ENCODE measurements at places on chromosomes 12 and 14.

- DNase-seq = no peak
Observed at GRCh38 chr12:8664228-8664913, 1.7 kb upstream of the MFAP5 start.

DNA sequence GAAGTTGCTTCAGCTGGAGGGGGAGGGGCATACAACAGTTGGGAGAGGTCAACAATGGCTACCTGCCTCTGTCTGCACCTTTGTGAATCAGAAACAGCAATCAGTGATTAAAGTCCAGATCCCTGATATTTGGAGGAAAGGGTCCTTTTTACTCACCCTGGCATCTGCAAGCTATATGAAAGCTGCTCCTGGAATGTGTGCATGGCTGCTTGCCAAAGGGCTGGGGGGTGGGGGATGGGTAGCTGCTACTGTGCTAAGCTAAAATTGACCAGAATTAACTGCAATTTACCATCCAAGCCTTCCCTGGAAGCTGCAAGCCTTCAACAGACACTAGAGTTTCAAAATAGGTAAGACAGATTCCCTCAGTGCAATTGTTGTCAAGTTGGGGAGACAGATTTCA, 13.5 kb upstream of the GTF2A1 start:
- DNase-seq = no peak

DNA sequence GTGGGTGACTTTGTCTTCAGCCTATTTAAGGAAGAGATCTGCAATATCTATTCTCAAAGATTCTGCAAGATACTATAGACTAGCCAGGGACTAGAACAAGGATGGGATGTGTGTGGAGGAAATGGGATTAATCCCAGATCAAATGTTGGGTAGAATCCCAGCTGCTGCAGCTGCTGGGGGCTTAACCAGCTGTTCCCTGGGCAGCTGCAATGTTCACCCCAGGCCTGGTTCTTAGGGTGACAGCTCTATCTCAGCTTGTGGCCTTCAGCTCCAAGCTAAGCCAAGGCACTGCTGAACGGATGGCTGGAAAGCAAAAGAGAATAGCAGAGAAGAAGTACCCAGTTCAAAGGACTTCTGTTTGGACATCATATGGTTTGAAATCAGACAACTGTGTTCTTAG, 10.0 kb upstream of the RHEBL1 start:
- DNase-seq = no peak

DNA sequence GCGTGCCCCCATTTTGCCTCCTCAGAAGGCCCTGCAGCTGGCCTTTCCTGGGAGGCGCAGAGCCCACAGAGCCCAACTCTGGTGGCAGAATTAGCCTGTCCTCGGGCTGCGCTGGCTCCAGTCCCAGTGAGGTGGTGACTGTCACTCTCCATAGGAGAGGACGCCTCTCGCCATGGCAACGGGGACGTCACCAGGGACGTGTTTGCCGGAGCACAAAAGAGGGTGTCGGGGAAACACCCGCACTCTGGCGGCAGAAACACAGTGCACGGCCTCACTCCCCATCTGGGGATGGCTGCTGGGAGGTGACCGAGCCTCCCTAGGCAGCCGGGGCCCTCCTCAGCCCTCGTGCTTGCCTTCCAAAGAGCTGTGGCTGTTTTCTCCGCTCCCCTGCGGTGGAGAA, 50.2 kb upstream of the NCOR2 start:
- DNase-seq = no peak

GRCh38 chr12:52952076-52952801, 3.3 kb downstream of the KRT18 start:
- no peak for DNase-seq

DNA sequence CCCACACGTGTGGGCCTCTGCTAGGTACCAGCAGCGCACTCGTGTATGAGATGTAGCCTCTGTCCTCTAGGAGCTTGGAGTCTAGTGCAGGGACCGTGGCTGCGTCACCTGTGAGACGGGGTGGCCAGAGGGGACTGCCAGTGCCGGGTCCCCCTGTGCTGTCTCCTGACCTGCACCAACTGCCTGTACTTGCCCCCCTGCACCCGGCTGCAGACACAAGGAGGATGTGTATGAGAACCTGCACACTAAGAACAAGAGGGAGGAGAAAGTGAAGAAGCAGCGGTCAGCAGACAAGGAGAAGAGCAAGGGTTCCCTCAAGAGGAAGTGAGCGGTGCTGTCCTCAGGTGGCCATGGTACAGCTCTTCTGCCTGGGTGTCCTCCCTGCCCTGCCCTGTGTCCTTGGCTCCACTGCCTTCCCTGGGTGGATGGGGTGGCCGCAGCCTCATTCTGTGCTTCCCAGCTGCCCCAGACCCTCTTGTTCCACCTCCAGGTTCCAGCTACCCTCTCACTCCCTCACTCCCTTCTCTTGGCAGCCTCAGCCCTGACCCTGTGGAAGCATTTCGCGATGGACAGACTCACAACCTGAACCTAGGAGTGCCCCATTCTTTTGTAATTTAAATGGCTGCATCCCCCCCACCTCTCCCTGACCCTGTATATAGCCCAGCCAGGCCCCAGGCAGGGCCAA, 9.6 kb downstream of the PTPN6 start:
- DNase-seq = peak; percentile 38

DNA sequence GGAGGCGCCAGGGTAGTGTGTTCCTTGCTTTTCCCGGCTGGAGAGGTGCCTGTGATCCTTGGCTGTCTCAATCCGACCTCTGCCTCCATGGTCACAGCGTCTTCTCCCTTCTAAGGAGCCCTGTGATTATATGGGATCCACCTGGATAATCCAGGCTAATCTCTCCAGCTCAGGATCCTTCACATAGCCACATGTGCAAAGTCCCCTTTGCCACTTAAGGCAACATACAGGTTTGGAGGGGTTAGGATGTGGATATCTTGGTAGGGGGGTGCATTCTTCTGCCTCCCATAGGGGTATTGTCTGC, 1.2 kb upstream of the HVCN1 start:
- DNase-seq = no peak

- no peak for DNase-seq
Observed at GRCh38 chr12:111150360-111150759, 218.5 kb downstream of the PHETA1 start.

DNA sequence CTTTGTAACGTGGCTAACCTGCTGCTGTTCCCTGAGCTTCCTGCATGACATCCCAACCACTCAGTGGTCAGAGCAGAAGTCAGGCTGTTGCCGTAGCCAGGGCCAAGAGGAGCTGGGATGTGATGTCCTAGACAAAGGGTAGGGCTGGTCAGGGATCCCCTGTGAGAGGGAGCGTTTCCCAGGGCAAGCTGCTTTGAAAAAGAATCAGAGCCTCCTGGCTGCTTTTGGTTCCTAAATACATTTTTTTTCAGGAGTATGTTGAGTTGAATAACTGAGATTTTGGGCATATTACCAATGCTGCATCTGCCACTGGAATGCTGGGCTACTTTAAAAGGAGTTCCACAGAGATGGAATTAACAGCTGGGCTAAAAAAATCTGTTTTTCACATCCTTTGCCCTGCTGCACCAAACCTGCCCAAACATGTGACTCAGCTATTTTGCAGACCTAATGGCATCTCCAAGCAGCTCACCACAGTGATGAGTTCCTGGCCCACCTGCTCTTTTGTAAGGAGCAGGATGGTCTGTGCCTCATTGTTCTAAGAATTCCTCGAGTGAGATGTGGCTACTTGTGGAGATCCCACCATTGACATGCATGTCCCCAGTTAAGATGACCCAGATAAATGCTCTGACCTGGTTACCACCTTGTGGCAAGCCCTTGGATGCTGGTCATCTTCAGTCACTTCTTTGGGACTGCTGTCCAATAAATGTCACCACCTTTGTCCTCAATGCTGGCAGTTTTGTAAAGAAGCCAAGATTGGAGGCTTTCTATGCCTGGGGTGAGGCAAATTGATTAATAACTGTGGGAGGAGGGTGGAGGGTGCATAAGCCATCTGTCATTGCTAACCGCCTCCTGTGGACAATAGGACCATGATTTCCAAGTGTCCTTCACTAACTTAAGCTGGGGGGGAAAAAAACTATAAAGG, 24.1 kb downstream of the ANKRD13A start:
- DNase-seq = peak; percentile 88

DNA sequence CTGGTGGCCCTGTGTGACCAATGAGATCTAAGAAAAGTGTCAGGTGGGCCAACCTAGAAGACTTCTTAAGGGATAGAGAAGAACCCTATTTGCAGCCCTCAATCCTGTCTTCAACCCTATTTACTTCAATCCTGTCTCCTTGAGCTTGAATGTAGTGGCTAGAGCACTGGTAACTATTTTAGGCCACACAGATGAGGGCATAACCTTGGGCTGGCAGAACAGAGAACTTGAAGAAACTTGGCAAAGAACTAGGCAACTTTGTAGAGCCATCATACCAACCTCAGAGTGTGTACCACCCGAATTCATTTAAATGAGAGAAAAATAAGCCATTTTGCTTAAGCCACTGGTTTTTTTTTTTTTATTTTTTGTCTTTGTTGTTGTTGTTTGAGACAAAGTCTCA, 94.8 kb downstream of the TMTC1 start:
- no peak for DNase-seq

DNA sequence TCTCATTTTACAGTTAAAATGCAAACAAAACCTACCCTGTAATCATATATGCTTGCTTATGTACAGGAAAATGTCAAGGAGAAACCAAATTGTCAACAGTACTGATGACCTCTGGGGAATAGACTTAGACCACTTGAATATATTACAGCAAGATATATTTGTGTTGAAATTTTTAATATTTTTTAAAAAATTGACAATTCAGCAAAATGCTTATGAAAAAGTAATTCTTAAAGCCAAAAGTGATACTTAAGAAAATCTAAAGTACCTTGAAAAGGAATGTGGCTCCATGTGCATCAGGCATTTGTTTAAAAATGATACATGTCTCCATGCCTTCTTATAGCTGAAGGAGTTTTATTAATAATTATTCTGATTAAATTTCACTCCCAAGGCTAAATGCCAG, 49.2 kb downstream of the PTPN21 start:
- DNase-seq = no peak

GRCh38 chr12:1670358-1671268, 20.3 kb upstream of the ADIPOR2 start:
- no peak for DNase-seq

DNA sequence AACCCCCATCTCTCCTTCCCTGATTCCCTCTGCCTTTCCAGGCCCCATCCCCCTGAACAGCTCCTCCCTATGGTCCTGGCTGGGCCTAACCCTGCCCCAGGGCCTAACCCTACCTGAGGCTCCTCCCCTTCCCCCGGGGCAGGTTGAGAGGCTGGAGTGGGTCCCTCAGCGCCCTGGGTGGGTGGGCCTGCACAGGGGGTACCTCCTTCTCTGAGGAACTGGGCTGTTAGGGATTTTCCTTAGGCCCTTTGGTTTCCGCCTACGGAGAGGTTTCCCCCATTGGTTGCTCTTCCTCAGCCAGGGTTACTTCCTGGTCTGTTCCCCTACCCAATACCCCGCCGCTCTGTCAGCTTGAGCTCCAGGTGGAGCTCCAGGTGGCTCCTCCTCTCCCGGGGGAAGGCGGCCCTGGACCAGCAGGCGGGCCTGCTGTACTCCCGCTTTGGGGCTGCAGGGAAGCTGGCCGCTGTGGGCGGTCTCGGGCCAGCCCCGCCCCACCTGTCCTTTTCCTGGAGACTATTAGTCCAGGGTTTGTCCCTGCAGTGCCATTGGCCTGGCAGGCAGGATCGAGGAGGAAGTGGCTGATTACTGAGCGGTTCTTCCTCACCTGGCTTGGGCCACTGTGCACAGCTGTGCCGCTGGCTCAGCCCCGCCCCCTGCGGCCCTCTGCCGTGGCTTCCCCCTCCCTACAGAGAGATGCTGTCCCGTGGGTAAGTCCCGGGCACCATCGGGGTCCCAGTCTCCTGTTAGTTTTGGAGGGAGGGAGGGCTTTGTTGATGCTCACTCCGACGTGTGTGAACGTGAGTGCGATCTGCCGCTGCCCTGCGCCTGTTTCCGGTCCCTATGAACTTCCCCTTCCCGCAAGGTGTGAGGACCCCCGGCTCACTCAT, 2.5 kb downstream of the C12orf57 start:
- no peak for DNase-seq

DNA sequence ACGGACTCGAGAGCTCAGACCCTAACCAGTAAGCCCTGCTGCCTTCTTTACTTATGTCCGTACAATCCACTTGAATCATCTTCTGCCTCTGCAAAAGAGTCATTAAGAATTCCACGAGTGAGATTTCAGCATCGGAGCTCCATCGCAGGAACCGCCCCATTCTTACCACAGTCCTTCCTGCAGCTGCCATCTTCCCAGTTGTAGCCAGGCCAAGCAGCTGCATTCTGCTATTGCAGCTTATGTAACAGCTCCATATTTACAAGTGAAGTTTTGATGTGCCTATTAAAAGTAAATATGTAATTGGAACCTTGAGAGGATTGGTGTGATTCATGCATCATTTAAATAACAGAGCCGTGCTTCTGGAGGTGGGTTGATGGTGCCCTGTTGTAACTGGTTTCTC, 157.4 kb downstream of the KICS2 start:
- DNase-seq = no peak

- no peak for DNase-seq
Observed at GRCh38 chr12:98894412-98895085, 249.5 kb downstream of the APAF1 start.

GRCh38 chr12:113118142-113118541, 17.4 kb downstream of the RASAL1 start:
- no peak for DNase-seq

DNA sequence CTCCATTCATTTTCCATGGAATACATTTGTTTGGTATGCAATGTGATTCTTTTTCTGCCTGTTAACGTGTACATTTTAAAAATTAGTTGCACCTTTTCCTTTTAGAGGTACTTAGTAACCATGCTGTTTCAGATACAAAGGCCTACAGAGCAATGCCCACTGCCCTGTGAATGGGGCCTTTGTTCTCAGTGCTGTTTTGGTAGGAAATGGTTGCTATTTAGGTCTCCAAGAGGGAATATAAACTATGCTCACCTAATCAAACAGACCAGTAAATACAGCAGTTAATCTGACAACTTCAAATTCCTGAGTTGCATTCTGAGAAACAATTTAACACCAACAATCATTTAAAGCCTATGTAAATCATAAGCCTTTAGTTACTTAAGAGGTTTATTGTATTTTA, 188.7 kb downstream of the BCAT1 start:
- DNase-seq = no peak

DNA sequence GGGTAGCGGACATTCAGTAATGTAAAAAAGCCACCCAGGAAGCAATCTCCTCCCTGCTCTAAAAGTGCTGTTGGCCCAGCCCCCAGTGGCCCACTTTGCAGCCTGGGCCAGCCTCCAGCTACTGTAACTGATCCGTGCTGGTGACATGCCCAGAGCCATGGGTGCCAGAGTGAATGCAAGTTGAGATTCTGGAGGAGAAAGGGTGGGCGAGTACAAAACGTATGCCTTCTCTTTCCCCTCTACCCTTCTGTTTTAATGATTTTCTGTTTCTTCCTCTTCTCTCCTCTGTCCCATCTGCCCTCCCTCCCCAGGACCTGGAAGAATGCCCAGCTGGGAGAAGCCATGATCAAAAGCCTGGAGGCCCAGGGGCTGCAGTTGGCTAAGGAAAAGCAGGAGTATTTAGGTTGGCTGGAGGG, 16.9 kb downstream of the PLEKHD1 start:
- DNase-seq = peak; percentile 15

Data from IMR-90 (cell line).